ENCODE measurements at places on chromosomes 1 and 21.
A peak's percentile ranks its signal among the peaks of the same experiment; 100 is the strongest.

- no peak for DNase-seq
These were observed 54.9 kb downstream of the GALNT2 start for GRCh38 chr1:230121950-230122349.

DNA sequence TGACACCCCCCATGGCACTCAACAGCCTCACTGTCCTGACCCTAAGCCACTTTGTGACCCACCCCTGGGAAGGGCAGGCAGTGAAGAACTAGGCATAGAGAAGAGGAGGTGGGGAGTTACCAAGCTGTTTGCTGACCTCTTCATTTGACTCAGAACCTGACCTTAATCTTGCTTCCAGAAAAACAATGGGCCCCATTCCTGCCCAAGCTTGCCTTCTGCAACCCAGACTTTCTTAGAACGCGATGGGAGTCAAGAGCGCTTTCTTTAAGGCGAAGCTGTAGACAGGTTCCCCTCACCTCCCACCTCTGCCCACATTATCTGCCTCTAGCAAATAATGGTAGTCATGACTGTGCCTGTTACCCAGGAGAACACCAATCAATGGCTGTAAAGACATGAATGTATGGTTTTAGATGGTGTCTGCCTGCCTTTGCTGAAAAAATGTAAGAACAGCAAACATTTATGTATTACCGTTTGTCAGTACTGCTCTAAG lies 8.2 kb upstream of the CBR3 start:
- DNase-seq: no peak

DNA sequence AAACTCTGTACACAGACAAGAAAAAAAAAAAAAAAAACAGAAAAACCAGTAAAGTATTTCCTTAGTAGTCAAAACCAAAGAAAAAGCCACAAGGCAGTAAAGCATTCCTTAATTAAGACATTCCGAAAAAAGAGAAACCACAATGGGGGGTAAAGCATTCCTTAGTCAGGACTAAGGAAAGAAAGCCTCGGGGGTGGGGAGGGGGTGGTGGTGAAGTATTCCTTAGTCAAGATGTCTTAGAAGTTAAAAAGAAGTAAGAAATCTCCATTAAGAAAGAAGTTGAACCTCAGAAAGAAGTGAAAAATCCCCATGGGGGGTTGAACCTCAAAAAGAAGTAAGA lies 28.2 kb upstream of the FMO1 start:
- DNase-seq: peak; percentile 10

DNA sequence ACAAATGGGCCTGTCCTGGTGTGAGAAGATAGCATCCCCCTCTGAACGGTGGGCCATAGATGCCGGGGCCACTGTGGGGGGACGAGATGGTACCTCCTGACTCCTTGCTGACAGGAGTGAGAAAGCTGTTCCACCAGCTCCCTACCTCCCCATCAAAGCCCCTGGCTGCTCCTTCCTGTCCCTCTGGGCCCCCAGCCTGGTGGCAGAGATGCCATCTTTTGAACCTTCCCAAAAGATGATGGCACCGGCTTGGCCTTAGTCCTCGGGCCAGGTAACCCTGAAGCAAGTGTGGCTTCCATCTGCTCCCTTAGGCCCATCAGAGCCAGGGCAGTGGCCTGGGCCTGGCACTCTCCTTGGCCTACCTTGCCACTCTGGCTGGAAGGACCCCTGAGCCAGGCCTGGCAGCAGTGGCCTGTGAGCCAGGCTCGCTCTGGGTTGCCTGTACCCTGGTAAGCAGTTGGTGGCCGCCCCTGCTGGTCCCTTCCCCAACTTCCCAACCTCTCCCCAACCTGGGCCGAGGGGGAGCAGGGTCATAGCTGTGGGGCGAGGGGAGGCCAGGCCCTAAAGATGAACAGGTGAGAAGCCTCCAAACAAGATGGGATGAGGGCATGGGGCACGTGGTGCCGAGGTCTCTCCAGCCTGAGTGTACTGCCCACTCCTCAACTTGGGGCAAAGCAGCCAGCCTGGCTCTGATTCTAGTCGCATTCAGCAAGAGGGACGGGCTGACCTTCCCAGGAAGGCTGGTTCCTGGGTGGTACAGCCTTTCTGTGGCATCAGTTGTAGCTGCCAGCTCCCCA lies 34.7 kb downstream of the ZBTB17 start:
- peak; percentile 14 for DNase-seq

DNA sequence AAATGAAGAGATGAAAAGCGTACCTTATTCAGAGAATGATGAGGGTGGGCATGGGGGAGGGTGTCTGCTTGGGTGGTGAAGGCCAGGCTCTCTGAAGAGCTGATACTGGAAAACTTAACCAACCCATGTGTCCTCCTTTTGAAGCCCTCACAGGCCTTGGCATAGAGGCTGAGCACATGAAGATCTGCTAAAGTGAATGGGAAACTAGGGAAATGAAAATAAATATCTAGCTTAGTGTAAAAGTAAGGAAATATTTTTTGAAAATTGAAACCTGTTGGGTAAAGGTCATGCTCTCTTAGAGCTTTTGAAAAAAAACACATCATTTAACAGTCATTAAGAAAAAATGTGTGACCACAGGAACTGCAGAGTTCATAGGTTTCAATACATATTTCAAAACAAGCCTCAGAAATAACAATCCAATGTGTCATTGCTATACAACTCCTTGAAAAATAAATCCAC lies 40.5 kb upstream of the RALGPS2 start:
- peak; percentile 16 for DNase-seq

- DNase-seq: no peak
These were observed 18.7 kb downstream of the ZSWIM5 start for GRCh38 chr1:45187725-45188124.

DNA sequence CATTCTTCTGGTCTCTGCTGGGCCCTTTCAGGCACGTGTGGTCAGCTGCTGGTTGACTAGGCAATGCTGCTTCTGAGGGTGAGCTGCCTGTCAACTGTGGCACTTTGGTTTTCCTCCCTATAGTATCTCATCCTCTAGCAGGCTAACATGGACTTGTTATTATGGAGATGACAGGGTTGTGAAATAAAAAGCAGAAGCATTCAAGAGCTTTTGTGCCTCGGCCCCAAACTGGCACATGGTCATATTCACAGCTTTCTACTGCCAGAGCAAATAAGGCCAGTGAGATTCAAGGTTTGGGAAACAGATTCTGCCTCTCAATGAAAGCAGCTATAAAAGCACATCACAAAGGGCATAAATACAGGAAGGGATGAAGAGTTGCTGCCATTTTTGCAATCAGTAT lies 1.6 kb upstream of the ZNF124 start:
- no peak for DNase-seq

- DNase-seq: no peak
These were observed 117.8 kb downstream of the LIPI start for GRCh38 chr21:14092834-14093560.

DNA sequence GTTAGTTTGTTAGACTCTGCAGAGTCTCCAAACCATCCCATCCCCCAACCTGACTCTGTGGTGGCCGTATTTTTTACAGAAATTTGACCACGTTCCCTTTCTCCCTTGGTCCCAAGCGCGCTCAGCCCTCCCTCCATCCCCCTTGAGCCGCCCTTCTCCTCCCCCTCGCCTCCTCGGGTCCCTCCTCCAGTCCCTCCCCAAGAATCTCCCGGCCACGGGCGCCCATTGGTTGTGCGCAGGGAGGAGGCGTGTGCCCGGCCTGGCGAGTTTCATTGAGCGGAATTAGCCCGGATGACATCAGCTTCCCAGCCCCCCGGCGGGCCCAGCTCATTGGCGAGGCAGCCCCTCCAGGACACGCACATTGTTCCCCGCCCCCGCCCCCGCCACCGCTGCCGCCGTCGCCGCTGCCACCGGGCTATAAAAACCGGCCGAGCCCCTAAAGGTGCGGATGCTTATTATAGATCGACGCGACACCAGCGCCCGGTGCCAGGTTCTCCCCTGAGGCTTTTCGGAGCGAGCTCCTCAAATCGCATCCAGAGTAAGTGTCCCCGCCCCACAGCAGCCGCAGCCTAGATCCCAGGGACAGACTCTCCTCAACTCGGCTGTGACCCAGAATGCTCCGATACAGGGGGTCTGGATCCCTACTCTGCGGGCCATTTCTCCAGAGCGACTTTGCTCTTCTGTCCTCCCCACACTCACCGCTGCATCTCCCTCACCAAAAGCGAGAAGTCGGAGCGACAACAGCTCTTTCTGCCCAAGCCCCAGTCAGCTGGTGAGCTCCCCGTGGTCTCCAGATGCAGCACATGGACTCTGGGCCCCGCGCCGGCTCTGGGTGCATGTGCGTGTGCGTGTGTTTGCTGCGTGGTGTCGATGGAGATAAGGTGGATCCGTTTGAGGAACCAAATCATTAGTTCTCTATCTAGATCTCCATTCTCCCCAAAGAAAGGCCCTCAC lies at the start of gene OLIG2:
TSS of gene OLIG2 (plus strand) at position 447 of the 954 bp plus-strand sequence. CDS start 928 bp downstream, outside the sequence.
- peak; percentile 44 for DNase-seq

DNA sequence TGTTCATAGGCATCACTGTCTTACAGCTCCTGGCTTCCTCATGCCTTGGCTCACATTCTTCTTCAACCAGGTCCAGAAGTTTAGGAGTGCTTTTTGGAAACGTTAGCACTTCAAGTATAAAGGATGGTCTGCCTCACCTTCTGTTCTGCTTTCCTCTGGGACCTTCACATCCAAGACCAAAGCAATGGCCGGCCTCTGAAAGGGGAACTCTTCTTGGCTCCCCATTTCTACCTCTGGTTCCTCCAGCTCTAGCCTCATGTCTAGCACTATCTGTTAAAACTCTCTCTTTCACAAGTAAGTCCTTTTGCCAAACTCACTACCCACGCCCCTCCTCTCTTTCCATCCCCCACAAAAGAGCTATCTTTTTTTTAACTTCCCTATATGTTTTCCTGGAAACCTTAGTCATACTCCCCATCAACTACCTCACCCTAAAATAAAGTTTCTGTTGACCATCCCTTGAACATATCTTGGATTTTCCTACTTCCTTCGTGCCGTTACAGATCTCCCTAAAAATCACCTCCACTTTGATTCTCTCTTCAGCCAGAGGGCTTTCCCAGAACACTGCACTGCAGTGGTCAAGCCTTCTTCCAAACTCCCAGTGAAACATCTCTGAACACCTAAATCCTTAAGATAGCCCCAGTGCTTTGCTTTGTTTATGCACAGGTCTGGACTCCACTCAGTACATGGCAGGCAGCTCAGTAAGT lies 7.9 kb downstream of the SORT1 start:
- DNase-seq: no peak

All from GM13976 (cell line).